ENCODE measurements at places on chromosomes 11 and 22.

- DNase-seq: peak; percentile 62
These were observed at the start of gene MCAT for GRCh38 chr22:43142880-43143562. Gene MCAT (minus strand): TSS chr22:43143398. CDS start chr22:43143348, 50 bp downstream.

DNA sequence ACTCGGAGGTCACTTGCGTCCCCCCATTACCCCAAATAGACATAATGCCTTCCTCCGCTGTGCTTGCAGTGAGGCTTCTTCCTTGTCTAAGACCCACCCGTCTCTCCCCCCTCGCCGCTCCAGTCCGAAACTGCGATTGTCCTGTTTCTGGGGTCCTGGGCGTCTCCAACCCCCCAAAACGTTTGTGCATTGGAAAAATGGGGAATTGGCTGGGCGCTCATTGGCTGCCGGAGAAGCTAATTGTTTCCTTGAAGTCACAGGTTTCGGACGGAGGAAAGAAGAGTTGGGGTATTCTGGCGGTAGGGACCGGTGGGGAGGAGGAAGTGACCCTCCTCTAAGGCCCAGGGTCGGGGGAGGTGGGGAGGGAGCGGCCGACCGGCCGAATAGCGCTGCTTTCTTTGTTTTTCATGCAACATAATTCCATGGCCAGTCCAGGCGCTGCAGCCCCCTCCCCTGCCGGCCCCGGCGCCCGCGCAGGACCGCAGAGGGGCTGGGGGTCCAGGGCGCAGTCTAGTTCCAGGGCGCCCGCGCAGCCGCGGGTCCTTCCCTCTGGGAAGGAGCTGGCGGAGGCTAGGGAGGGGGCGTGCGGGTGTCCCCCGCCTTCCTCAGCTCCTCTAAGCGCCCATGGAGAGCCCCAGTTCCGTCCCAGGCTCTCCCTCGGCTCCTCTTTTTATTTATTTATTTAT lies 12.7 kb upstream of the CPT1A start:
- no peak for DNase-seq

- DNase-seq: no peak
These were observed 173.7 kb upstream of the SORL1-AS1 start for GRCh38 chr11:121626507-121626875.

DNA sequence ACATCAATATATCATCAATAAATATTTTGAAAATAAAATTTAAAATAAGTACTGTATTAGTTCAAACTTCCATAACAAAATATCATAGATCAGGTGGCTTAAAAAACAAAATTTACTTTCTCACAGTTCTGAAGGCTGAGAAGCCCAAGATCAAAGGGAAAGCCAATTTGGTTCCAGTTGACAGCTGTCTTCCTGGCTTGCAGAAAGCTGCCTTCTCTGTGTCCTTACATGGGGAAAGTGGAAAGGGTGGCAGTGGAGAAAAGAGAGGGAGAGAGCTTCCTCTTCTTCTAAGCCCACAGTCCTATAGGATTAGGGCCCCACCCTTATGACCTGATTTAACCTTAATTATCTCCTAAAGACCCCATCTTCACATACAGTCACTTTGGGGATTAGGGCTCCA lies 51.2 kb upstream of the MYOD1 start:
- DNase-seq: no peak

DNA sequence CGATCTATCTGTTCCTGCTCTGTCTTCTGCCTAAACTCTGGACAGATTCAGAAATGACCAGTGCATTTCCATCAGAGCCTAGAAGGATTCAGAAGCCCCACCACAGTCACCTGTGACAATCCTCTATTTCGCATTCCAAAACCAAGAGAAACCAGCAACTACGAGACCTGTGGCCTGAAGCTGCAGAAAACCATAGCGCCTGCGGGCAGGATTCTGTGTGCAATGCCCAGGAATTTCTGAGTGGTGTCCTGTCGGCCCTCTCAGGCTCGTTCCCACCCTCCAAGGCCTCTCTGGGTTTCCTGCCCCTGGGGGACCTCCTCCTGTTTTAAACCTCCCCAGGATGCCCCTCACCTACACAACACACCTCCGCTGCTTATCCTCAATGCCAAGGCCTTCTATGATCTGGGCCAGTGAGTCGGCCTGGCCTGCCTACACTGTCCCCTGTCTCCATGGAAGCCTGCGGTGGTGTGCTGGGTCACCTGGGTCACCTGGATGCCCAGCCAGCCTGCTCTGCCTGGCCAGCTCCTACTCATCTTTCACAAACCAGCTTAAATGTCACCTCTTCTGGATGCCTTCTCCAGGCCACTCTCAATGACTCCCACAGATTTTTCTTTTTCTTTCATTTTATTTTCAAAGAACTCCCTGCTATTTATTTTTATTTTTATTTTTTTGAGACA lies 198.3 kb downstream of the CEP164 start:
- no peak for DNase-seq

GRCh38 chr11:61453695-61454094 lies 23.8 kb downstream of the SDHAF2 start:
- DNase-seq: no peak

GRCh38 chr11:127103586-127104388 lies 103.2 kb upstream of the KIRREL3 start:
- no peak for DNase-seq

DNA sequence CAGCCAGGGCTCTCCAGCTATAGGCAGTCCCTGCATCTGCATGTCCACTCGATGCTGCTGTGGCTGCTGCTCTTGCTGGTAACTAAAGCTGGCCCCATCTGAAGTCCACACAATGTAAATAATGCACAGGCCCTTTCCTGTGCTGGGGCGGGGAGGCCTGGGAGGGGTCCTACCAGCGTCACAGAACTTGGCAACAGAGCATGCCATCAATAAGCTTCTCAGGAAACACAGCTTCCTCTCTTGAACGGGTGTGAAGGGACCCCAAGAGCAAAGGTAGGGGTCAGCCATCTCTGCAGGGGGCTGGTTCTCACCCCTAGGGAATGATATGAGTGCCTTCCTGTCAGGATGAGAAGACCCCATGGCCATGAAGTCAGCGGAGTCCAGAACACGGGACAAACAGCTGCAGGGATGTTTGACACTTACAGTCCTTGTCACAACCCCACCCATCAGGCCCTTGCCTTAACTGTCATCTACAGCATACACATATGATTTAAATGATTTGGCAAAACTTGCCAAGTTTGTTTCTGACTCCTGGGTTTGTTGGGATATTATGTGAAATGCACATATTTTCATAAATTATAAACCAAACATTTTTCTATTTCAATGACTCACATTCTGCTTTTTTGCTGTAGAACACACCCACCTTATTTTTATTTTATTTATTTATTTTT lies 39.1 kb upstream of the LYVE1 start:
- DNase-seq: no peak

DNA sequence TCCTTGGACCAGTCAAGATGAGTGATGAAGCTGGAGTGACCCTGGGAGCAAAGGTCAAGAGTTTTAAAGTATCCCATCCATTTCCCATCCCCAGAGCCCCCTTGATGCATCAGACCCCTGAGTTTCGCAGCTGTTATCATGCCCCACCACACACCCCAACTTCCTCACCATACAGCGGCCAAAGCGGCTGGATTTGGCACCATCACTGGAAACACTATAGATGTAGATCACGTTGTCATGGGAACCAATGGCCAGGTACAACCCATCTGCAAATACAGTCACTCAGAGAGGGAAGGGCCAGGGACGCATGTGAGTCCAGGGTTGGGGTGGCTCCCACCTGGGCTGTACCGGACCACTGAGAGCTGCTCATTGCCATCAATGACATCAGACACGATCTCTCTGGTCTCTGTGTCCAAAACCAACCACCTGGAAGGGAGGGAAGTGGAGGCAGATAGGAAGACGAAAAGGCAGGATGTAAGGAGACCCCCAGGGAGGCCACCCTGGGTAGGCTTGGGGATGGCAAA lies 2.2 kb upstream of the MTA2 start:
- DNase-seq: no peak

DNA sequence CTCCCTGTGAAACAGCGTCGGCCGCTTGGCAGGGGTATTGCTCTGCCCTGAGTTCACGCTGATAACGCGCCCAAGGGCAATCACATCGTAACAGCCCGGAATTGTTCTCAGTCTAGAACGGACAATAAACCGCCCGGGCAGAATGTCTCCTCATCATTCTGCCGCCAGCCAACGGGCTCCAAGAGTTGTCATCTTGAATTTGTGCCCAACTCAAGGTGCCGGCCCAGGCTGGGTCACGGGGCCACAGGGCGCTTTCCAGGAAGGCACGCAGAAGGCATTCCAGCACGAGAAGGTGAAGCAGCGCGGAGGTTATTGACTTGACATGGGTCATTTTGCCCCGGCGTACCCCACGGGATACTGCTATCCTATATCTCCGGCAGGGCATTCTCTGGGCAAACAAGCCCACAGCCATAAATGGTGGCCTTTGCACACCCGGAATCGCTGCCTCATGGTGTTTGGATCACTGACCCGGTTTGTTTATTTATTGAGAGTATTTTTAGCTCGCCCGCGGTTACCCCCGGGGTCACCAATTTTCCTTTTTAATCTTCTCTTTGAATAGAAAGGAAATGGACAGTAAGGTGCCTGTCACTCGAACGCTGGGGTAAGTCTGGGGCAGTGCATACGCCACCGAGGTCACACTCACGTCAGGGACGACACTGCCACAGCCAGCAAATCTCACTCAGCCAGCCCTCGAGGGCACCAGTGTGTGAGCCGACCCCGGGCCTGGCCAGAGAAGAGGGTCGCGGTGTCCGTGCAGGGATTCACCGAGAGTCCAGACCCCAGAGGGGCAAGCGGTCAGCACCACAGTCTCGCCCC lies 72.4 kb upstream of the FGF3 start:
- no peak for DNase-seq

DNA sequence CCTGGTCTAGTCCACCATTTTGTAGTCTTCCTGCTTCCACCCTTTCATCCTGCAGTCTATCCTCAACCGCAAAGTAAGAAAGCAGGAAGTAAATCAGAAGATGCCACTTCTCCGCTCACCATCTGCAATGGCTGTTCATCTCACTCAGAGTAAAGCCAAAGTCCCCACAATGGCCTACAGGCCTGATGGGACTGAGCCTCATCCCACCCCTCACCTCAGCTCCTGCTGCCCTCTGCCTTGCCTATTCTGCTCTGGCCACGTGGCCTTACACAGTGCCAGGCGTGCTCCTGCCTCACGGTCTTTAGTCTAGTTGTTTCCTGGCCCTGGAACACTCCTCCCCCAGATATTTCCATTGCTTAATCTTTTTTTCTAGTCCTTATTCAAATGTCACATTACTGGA lies 95.5 kb downstream of the USP35 start:
- DNase-seq: no peak

DNA sequence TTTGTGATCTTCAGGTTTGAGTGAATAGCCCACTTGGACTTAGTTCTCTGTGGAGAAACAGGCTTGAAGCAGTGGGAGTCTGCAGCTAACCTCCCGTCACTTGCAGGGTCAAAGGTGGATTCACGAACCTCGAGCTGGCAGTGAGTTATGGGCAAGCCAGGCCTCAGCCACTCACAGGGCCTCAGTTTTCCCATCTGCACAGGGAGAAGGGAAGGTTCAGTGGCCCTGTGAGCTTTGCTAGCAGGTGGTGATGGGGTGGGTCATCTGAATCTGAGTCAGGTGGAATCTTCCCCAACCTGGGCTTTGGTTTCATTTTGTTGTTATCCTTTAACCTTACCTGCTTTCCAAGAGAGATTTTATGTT lies 86.6 kb upstream of the GRIK4 start:
- DNase-seq: no peak

DNA sequence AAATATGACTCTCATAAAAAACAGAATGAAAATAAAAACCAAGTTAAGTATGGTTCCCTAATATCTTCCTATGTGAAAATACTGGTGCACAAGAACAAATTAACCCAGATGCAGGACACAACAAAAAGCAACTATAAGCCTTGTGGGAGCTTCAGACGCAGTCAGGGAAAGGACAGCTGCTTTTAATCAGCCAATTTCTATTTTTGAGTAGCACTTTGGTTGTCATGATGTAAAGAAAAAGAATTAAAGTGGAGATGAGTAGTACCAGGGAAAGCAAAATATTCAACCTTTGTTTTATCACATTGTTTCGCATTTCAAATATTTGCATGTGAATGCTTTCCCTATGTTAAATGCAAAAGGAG lies 339.9 kb downstream of the SOX6 start:
- no peak for DNase-seq

GRCh38 chr22:28243539-28243938 lies 324.5 kb upstream of the PITPNB start:
- no peak for DNase-seq

- DNase-seq: no peak
These were observed 30.9 kb downstream of the ZFTA start for GRCh38 chr11:63737718-63738117.

GRCh38 chr22:27810609-27811151 lies 9.1 kb upstream of the MN1 start:
- DNase-seq: no peak

GRCh38 chr22:21044931-21045584 lies 688 bp upstream of the LRRC74B start:
- DNase-seq: no peak

DNA sequence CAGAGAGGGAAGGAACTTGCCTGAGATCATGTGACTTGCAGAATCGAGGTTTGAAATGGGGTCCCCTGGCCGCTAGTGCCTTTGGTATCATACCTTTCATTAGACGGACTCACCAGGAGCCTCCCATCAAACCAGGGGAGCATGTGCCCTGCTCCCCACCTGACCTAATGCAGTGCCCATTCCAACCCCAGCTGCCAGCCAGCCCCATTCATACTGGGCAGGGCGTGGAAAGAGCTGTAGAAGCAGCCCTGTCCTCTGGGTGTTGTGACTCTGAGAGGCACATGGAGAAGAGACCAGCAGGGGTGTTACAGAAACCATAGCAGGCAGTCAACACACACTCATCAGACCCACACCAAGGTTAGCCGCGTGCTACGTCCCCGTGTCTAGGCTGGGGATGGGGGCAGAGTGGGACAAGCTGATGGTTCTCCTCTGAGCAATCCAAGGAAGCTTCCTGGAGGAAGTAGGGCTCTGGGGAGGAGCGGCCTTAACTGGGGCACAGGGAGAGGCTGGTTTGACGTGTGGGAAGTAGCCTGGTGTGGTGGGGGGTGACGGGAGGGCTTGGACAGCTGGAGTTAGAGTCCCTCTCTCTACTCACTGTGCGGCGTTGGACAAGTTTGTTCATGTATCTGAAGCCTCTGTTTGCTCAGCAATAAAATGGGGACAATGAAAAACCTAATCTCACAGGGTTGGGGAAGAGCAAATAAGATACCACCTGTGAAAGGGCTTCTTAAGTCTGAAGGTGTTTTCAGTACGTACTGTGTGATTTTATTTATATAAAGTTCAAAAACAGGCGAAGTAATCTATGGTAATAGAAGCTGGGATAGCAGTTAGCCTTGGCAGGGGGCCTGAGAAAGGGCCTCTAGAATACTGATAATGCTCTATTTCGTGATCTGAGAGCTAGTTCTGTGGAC lies 14.0 kb downstream of the GRIK4 start:
- DNase-seq: no peak

GRCh38 chr11:581752-582151 lies 5.5 kb downstream of the PHRF1 start:
- no peak for DNase-seq

DNA sequence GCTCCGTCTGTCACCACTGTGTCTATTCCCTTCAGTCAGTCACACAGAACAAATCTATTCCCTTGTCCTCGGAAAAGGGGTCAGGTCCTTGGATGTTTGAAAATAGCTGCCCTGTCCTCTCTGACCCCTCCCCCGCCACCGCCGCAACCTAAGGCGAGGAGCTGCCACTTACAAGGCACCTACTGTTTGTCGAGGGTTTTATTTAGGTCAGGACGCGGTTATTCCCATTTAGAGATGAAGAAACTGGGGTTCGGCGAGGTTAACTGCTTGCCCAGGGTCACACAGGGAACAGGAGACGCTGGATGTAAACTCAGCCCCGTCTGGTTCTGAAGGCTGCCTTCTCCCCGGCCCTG lies 1468.1 kb downstream of the BRD1 start:
- DNase-seq: no peak

All from stimulated activated CD4-positive, alpha-beta T cell treated with anti-CD3 and anti-CD28 coated beads, Interleukin-1b, Interleukin-23, amount 100 ng/mL, for 1 hour (primary cell).